ENCODE measurements at places on chromosomes 2 and 18.

GRCh38 chr2:53510401-53510800 is 257.2 kb upstream of the CHAC2 start:
- DNase-seq: no peak

GRCh38 chr2:241228860-241229516 is 40.5 kb downstream of the ANO7 start:
- DNase-seq: no peak

DNA sequence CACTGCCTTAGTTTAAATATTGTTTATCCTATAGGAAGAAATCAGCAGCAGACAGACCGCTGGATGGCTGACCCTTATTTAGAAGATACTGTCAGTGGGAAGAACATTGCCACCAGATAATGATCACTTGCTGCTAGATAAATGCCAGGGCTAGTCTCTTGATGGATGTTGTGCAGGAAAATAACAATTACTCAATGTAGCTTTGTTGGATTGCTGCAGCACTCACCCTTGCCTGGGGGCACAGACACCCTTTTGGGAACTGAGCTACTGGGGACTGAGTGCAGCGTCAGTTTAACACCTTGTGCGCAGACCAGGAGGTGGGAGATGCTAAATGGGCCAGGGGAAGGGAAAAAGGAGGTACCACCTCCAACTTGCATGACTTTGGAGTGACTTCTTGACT is 64.2 kb upstream of the CAPN13 start:
- no peak for DNase-seq

- no peak for DNase-seq
Observed at GRCh38 chr2:198756166-198756565, 701.6 kb downstream of the SATB2 start.

- no peak for DNase-seq
Observed at GRCh38 chr2:174957050-174957449, 48.1 kb downstream of the CHN1 start.

DNA sequence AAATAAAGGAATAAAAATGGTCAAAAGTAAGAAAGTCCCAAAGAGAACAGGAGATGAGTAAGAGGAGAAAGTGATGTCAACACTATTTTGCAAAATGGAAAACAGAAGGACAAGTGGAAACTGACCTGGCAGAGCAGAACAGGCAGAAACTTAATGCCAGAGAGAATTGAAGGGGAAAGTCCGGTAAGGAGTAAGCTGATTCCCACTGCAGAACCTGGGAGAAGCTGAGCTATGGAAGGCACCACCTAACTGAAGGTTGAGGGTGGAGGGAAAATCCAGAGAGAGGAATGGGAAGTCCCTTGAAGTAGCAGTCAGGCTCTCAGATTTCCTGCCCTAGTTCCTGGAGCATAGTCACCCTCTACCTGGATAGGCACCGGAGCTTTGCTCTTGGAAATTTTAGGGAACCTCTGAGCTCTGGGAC is 59.8 kb downstream of the MOGAT1 start:
- no peak for DNase-seq

GRCh38 chr2:181255651-181256050 is 201.5 kb upstream of the ITGA4 start:
- DNase-seq: no peak

- DNase-seq: no peak
Observed at GRCh38 chr2:59249441-59250306, 1008.5 kb upstream of the FANCL start.
